Trophoblast cell (in vitro differentiated cells and primary cell): ENCODE measurements at places on chromosomes 12 and 14.

- DNase-seq: no peak
Observed at GRCh38 chr12:89870413-89871184, 162.0 kb upstream of the ATP2B1 start.

- DNase-seq: peak; percentile 73
Observed at GRCh38 chr14:87899228-87899627, 93.8 kb downstream of the GALC start.

DNA sequence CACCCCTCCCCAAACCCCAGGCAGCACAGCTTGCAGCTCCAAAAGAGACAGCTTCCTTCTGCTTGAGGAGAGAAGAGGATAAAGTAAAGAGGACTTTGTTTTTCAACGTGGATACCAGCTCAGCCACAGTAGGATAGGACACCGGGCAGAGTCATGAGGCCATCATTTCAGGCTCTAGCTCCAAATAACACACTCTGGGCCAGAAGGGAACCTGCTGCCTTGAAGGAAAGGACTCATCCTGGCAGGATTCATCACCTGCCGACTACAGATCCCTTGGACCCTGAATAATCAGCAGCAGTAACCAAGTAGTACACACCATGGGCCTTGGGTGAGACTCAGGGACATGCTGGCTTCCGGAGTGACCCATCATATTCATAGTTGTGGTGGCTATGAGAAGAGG lies 10.4 kb upstream of the CKAP4 start:
- DNase-seq: no peak

DNA sequence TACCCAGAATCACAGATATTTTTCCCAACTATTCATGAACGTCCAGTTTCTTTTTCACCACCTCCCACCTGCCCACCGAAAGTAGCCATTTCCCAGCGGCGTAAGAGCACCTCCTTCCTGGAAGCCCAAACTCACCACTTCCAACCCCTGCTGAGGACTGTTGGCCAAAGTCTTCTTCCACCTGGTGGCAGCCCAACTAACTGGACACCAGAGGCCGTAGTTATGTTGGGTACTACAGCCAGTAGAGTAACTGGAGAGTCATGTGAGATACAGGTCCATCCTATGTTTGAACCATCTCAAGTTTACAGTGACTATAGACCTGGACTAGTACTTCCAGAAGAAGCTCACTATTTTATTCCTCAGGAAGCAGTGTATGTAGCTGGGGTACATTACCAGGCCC lies 81.6 kb downstream of the RAD52 start:
- DNase-seq: no peak

DNA sequence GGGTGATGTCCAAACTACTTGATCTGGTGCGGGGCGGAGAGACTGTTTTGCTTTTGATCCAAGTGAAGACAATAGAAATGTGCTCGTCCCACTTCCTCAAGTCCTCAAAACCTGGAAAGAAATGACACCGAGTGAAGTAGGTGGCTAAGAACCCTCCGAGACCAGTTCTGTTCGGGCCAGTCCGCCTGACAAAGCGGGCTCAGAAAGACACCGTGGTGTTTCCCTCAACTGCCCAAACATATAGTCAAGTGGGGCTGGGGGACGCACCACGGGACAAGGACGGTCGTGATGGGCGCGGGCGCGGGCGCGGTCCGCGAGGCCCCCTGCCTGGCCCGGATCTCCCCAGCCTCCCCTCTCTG lies 1.6 kb downstream of the PHLDA1 start:
- peak; percentile 42 for DNase-seq

GRCh38 chr12:50803230-50803875 lies 39.4 kb upstream of the TMPRSS12 start:
- DNase-seq: no peak

- peak; percentile 99 for DNase-seq
Observed at GRCh38 chr14:89912667-89913211, 41.8 kb downstream of the EFCAB11 start.

DNA sequence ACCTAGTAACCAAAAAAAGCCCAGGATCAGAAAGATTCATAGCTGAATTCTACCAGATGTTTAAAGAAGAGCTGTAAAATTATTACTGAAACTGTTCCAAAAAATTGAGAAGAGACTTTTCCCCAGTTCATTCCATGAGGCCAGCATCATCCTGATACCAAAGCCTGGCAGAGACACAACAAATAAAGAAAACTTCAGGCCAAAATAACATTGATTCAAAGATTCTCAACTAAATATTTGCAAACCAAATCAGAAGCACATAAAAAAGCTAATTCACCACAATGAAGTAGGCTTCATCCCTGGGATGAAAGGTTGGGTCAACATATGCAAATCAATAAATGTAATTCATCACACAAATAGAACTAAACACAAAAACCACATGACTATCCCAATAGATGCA lies 151.2 kb downstream of the PLCZ1 start:
- DNase-seq: no peak

DNA sequence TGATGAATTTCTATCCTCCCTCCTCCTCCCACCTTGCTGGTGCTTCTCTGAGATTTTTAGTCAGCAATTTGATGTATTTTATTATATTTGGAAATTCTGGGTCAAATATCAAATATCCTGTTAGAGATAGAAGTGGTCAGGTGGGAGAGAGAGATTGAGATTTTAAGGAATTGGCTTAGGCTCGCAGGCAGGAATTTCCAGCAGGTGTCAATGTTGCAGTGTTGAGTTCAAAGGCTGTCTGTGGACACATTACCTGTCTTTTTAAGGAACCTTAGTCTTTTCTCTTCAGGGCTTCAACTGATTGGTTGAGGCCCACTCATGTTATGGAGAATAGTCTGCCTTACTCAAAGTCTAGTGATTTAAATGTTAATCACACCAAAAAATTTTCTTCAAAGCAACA lies 457.3 kb downstream of the FLRT2 start:
- no peak for DNase-seq

- no peak for DNase-seq
Observed at GRCh38 chr12:88951177-88951576, 370.9 kb upstream of the KITLG start.

GRCh38 chr14:75361751-75362433 lies 65.9 kb upstream of the JDP2 start:
- no peak for DNase-seq

- no peak for DNase-seq
Observed at GRCh38 chr14:92387578-92387977, 64.6 kb downstream of the SLC24A4 start.

- DNase-seq: peak; percentile 96
Observed at GRCh38 chr14:21383848-21384493, at the start of gene SUPT16H. SUPT16H (minus strand) TSS chr14:21384019; CDS start chr14:21383927, 92 bp downstream.
